ENCODE measurements at places on chromosomes 4 and X.

DNA sequence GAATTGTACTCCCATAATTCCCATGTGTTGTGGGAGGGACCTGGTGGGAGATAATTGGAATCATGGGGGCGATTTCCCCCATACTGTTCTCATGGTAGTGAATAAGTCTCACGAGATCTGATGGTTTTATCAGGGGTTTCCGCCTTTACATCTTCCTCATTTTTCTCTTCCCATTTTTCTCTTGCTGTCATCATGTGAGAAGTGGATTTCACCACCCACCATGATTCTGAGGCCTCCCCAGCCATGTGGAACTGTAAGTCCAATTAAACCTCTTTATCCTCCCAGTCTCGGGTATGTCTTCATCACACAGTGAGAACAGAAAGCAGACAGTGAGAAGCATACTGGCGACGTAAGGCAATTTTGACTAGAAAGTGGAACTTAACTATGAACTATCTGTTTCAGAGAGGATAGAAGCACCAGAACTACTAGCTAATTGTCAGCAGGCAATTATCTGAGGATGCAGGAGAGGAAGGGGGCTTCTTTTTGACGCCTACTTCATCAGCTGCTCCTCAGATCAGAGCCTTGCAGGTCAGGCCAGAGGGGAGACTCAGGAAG lies 8.5 kb upstream of the GPR50 start:
- DNase-seq: no peak

DNA sequence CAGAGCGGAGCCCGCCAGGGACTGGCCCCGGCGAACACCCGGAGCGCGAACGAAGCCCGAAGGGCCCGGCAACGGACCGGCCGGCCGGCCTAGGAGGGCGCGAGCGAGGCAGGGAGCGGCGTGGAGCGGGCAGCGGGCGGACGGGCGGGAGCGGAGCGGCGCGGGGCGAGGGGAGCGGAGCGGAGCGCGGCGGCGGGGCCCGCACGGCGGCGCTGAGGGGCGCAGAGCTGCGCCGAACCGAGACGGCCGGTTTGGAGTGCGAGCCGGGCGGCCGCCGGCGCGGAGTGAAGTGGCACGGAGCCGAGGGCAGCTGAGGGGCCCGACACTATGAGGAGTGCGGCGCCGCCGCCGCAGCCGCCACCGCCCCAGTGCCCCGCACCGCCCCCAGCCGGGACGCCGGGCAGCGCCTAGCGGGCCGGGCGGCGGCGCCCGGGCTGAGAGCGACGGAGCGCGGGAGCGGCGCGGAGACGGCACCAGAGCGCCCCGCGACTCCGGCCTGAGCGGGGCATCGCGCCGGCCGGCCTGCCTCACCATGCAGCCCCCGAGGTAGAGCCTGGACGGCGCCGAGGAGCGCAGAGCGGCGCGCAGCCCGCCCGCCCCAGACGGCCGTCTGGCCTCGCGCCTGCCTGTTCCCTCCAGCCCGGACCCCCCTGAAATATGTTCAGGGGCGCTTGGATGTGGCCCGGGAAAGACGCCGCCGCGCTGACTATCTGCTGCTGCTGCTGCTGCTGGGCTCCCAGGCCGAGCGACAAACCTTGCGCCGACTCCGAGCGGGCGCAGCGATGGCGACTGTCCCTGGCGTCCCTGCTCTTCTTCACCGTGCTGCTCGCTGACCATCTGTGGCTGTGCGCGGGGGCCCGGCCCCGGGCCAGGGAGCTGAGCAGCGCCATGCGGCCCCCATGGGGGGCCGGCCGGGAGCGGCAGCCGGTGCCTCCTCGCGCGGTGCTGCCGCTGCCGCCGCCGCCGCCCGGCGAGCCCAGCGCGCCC lies 793 bp downstream of the NALF2 start:
- DNase-seq: no peak

GRCh38 chr4:113708250-113708649 lies 53.3 kb downstream of the CAMK2D start:
- DNase-seq: no peak

DNA sequence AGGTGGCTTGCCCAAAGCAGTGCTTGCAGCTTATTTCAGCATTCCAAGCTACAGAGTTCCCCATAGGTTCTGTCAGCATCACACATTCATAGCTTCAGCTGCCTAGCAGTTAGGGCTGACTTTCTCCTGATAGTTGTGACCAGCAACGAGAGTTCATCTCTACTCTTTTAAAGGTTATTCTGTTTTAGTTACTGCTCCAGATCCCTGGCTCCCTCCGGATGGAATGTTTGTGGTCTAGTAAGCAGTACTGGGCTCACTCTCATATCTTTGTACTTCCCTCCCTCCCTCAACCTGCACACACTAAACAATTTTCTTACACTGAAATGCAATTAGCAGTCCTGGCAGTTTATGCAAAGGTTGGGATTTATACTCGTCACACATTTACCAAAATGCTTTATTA lies 43.9 kb downstream of the PTTG2 start:
- DNase-seq: no peak

- no peak for DNase-seq
Observed at GRCh38 chr4:103052779-103053178, 23.8 kb downstream of the SLC9B2 start.

GRCh38 chr4:172152284-172152683 lies 339.1 kb downstream of the GALNTL6 start:
- DNase-seq: no peak

GRCh38 chr4:119746951-119747350 lies 118.3 kb upstream of the PDE5A start:
- DNase-seq: no peak
